ENCODE measurements at places on chromosomes 1 and 21.

DNA sequence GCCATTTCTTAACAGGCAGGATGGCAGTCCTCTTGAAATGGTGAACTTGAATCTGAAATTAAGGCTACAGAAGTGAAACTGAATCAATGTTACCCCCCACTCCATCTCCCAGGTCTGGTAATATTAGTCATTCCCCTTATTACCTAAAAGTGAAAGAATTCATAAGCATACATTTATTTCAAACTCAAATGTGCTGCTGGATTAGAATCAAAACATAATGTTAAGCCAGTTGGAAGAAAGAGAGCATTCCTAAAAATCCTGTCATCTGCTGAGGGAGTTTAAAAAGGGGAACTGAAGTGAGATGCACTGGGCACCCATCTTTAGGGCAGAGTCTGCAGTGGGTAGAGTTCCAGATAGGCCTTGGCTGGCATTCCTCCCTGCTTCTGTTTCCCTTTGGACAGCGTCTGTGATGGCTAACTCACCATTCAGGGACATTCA lies 17.4 kb downstream of the KIAA0319L start:
- DNase-seq, result no peak

DNA sequence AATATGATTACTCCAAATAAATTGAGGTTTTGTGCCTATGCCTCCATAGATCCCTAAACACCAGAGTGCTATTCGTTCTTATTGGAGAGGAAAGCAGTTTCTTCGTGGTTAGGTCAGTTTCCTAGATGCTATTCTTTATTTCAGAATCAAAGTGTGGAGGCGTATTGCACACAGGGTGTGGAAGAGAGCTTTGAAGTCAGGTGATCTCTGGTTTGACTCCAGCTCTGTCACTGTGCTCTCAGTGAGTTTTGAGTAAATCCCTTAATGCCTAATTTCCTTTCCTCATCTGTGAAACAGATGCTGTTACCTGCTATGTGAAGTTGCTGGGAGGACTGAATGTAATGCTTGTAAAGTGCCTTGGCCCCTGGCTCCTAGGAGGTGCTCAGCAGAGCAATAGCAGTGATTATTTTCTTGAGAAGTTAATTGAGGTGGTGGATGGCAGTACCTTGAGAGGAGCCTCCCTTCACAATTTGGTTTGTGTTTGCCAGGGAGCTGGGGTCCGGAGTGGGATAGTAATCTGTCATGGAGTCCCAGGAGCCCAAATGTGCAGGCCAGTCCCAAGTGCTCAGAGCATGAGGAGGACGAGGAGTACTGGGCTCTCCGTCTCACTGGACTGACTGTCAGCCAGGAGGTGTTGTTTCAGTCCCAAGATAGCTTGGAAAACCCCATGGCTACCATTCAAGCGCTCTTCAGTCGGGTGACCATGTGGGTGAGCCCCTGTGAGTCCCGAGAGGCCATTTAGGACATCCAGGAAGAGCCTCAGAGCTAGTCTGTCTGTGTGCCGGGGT lies 14.9 kb downstream of the NTPCR start:
- no peak for DNase-seq

GRCh38 chr1:68322837-68323687 lies 90.7 kb upstream of the WLS start:
- DNase-seq, result no peak

GRCh38 chr21:46459356-46460112 lies 843 bp downstream of the DIP2A start:
- DNase-seq, result peak; percentile 29

DNA sequence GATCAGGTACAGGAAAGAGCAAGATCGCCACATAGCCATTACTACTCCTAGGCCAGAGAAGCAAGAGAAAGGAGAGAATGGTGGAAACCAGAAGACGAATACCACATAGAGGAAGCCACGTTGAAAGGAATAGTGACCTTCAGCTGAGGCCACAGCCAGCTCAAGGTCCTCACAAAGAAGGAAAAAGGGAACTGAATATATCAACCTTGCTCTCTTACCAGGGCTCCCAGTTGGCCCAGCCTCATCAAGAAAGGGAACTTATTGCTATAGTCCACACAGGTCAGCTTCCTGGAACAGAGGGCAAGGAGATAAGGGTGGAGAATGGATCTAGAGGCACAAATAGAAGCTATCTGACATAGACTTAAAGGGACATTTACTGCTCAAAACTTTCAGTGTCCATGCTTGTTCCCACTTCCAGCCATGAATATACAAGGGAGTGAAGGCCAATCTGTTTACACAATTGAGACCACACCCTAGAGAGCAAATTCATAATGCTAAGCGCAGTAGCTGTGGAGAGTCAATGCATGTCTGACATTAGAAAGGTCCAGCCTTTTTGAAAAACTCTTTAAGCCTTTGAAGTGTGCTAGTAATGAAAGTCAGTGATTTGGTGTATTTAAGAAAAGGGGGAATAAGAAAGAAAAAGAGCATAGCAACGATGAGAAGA lies 120.7 kb upstream of the ZC3H11B start:
- no peak for DNase-seq
